ENCODE measurements at places on chromosomes 2 and 18.

DNA sequence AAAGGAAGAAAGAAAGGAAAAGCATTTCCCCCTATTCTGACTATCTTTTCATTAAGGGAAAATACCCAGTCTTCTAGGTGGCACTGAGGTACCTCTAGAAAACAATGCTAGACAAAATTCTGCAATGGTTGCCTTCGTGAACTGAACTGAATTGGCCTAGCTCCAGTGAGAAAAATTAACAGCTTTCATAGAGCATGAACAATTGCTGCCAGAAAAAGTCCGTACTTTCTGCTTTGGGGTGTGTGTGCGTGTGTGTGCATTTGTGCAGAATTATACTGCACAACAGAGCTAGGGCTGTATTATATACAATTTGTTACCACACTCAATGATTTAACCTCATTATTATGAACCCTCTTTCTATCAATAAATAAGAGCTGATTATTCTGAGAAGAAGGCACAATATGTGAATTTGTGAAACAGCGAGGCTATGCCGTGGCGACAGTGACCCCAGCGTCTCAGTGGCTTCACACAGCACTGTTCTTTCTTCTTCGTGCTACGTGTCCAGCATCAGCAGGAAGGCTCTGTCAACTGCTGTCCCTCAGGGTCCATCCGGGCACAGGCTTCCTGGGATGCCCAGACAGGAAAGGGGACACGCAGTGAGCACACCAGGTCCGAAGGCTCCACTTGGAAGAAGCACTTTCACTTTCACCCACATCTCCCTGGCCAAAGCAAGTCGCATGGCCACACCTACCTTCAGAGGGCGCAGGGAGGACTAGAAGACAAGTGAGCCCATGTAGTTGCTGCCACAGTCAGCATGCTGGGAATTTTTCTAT, 47.5 kb downstream of the PTGR3 start:
- DNase-seq: peak; percentile 40

GRCh38 chr2:3176071-3176868, 201.3 kb downstream of the EIPR1 start:
- no peak for DNase-seq

DNA sequence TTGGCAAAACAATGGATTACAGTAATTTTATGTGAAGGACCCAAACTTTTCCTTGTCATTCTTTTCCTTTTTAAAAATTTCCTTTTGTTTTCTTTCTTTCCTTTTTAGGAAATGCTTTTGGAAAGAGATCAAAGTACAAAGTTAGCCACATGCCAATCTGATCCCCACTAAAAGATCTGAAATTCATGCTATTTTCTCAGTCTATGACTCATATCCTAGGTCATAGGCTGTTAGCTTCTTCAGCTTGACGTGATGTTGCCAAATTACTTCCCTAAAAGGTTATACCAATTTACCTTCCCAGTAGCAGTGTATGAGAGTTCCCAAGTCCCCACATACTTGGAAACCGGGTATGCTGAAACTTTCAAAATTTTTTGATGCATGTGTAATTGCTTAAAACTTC, 355.3 kb downstream of the INSIG2 start:
- no peak for DNase-seq

GRCh38 chr2:176584333-176584732, 315.1 kb downstream of the MTX2 start:
- DNase-seq: no peak

GRCh38 chr2:195392446-195393336, 264.3 kb upstream of the SLC39A10 start:
- DNase-seq: no peak

DNA sequence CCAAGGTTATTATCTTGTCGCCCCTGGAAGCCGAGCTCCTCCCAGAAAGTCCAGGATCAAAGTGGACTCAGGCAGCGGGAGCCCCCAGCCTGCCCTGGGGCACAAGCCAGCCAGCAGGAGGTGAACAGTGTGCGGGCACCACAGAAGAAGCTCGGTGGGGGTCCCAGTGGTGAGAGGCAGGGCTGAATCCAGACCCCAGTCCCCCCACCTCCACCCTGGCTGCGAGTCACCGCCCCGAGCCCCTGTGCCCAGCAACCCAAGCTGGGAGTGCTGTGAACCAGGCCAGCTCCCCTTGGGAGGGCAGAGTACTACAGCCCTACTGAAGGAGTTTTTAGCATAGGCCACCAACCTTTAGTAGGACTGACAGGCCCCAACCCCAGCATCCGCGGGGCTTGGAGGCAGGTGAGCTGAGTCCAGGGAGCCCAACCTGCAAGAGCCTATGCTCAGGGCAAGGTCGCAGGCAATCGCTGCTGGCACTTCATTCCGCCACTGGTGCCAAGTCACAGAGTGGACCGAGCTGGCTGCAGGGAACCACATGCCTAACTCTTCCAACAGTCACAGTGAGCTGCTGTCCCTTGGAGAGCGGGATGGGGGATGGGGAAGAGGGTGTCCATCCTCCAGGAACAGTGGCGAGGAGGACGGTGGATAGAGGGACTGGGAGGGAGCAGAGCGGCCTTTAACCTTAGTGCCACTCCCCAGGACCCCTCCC, 3.0 kb downstream of the PIEZO2 start:
- DNase-seq: no peak

DNA sequence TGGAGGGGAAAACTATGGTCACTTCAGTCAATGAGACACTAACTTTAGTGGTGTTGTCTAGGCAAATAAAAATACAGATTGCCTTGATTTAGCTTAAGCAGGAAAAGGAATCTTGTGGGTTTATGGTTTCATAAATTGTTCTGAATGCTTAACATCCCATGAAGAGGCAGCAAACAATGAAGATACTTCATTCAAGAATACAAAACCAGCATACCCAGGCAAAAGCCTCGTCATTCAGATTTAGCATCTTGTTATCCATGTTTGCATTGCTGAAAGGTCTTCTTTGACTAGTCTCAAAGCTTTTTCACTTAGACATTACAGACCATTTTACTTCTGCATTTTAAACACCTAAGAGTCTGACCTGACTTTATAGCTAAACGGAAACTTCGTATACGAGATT, 272.7 kb upstream of the FSHR start:
- DNase-seq: no peak

GRCh38 chr2:218152777-218153176, 14.0 kb downstream of the CXCR1 start:
- no peak for DNase-seq

- no peak for DNase-seq
Measured at GRCh38 chr2:227942021-227942420, 70.6 kb downstream of the DAW1 start.

DNA sequence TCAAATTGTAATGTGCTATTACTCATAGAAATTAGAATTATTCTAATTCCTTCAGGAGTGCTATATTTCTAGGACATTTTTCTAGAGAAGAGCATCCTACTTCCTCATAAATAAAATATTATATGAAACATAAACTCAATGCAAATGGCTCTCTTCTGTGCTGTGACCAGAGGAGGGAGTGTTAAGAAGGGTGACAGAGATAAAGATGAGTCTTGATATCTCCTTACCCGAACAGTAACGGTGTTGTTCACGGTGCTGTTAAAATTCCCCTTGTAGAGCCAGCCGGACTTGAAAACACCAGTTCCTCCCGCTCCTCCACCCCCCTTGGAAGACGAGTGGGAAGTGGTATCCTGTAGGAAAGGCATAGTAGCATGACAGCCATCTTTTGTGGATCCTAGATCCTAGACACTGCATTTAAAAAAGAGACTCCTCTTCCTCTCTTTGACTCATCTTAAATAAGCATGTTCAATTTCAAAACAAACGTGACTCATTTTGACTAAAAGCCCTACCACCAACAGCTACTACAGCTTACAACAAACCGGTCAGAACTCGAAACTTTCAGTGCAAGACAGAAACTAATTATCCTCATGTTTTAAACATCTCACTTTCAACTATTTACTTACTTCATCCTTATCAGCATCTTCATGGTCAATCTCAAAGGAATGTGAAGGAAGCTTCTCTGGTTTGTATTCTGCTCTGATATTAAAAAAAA, 156.3 kb downstream of the DOCK10 start:
- no peak for DNase-seq
